ENCODE measurements at places on chromosomes 3 and 15.

GRCh38 chr3:112739252-112739965 is 98.5 kb upstream of the CCDC80 start:
- no peak for DNase-seq

GRCh38 chr3:160820430-160820829 is 64.4 kb downstream of the PPM1L start:
- DNase-seq, result no peak

- no peak for DNase-seq
Measured at GRCh38 chr3:55270976-55271375, 216.1 kb downstream of the WNT5A start.

DNA sequence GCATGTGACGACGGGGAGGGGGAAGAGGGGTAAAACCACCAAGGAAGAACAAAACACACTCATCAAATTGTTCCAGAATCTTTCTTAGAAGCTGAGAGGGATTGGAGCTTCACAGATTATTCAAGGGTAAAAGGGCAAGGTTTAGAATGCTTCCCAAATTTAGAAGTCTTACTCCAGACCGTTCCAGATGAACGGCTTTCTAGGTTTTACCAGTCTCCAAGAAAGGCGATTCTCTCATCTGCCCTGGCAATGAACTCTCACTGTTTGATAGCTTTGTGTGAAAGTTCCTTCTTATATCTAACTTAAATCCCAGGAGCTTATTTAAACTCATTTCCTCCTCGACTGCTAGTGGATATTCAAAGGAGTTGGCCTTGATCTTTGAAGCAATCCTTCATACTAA is 124.3 kb upstream of the PRICKLE2 start:
- DNase-seq, result no peak

GRCh38 chr15:63022181-63022580 is 20.4 kb upstream of the TPM1 start:
- no peak for DNase-seq

- no peak for DNase-seq
Measured at GRCh38 chr3:65251375-65251774, 563.6 kb upstream of the ADAMTS9 start.

DNA sequence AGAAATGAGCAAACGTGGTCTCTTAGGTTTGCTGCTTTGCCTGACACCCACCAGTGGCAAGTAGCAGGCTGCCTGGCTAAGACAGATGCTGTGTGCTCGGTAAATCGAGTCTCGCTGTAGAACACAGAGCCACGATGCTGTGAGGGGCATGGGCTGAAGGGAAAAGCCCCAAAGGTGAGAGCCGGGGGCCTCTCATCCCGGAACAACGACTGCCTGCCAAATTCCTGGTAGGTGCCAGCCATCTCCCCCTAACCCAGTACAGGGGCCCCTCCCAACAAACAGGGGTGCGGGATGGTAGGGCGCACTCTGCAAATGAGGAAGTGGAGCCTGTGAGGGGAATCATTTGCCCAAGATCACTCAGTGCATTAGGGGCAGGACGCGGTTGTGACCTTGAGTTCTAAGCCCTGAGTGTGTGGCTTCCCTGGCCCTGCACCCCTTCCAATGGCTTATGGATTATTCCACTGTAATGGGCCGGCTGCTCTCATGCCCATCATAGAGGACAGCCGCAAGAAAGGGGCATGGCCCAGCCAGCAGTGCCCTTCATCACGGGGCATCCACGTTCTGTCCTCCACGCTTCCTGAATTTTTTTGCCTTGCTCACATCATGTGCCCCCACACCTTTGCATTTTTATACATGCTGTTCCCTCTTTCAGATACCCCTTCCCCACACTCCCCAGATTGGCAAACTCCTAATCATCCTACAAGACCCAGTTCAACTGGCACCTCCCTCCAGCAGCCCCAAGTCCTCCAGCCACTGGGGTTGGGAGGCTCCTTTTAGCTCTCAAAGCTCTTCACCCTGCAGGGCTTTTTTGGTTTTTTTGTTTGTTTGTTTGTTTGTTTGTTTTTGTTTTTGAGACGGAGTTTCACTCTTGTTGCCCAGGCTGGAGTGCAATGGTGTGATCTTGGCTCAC is 125.4 kb downstream of the NUP210 start:
- no peak for DNase-seq

Data from activated naive CD4-positive, alpha-beta T cell treated with anti-CD3 and anti-CD28 coated beads, Interleukin-2, amount 10 ng/mL, durations not matched to agents 7 days and 5 days (primary cell).